Brain microvascular endothelial cell (primary cell): ENCODE measurements at places on chromosomes 6 and 20.

GRCh38 chr6:135117413-135117968, 62.9 kb upstream of the HBS1L start:
- DNase-seq = no peak

GRCh38 chr20:20897922-20898321, 185.5 kb upstream of the RALGAPA2 start:
- no peak for DNase-seq

GRCh38 chr20:41476013-41476441, 109.4 kb upstream of the EMILIN3 start:
- DNase-seq = peak; percentile 52

GRCh38 chr6:29792123-29793035, 35.2 kb upstream of the HLA-G start:
- no peak for DNase-seq

- no peak for DNase-seq
These were observed 46.7 kb downstream of the RALY start for GRCh38 chr20:34040300-34040995.

DNA sequence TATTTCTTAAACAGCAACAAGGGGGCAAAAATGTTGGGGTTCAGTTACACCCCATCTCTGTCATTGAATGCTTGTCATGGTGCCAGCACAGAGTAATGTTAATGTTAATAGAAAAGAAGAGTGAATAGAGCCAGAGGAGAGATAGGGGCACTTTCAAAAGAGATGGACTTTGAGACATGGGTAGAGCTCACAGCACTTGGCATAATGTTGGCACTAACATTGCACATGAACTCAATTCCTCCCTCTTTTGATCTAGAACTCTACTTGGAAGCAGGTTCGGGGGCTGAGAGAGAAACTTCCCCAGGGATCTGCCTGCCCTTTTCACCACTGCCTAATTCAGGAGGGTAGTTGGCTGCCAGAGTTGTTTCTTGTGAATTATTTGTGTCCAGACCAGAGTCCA, 284.6 kb upstream of the PRND start:
- DNase-seq = no peak
